ENCODE measurements at places on chromosomes 1 and 21.

DNA sequence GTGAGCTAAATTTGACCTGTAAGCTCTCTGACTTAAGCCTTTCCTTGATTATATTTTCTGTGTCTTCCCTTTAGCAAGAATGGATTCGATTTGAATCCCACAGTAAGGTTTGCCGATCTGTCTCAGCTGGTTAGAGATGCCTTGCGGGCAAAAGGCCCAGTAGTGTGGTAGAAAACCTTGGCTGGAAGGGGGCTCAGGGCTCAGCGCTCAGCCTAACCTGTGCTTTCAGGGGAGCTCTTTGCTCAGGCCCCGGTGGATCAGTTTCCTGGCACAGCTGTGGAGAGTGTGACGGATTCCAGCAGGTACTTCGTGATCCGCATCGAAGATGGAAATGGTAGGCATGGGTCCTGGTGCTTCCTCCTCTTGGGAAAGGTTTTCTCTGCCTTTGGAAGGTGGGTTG, 7.1 kb downstream of the NECAP2 start:
- DNase-seq = no peak

DNA sequence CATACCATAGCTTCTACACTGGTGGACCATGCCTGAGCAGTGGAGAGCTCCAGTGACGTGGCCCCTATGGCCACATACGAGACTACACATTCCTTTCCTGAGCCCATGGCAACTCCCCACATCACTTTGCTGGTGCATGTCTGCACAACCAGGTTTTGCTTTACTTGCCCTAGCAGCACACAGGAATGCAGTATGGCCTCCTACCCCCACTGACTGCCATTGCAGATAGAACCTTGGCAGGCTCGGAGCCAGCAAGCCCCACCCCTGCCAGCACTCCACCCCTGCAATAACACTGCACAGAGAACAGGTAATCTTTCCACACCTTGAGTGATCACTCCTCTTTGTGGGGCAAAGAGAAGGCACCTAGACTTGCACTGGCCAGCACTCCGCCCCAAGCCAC, 531.9 kb upstream of the CAMK1G start:
- no peak for DNase-seq

GRCh38 chr21:14591882-14592281, 45.8 kb upstream of the SAMSN1 start:
- no peak for DNase-seq

- DNase-seq = no peak
Observed at GRCh38 chr1:154714638-154715037, 106.7 kb upstream of the ADAR start.

- no peak for DNase-seq
Observed at GRCh38 chr1:107920999-107921398, 44.0 kb downstream of the VAV3 start.

GRCh38 chr1:240506176-240506575, 105.8 kb downstream of the GREM2 start:
- no peak for DNase-seq

GRCh38 chr1:24222008-24222605, 35.0 kb upstream of the IFNLR1 start:
- no peak for DNase-seq

DNA sequence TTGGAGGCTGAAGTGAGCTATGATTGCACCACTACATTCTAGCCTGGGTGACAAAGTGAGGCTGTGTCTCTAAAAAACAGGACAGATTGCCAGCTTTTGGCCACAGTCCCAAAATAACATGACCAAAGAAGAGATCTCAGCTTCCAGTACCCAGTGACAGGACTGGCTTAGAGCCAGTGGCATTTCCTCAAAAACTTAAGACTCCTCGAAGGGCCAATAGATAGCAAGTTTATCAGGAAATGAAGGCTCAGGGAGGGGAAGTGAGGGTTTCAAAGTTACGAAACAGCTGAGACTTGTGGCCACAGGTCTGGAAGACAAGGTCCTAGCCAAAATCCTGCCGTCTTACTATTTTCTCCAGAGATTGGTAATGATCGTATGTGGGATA, 6.3 kb upstream of the TMEM39B start:
- DNase-seq = no peak

- no peak for DNase-seq
Observed at GRCh38 chr1:175978926-175979325, 228.2 kb downstream of the COP1 start.

DNA sequence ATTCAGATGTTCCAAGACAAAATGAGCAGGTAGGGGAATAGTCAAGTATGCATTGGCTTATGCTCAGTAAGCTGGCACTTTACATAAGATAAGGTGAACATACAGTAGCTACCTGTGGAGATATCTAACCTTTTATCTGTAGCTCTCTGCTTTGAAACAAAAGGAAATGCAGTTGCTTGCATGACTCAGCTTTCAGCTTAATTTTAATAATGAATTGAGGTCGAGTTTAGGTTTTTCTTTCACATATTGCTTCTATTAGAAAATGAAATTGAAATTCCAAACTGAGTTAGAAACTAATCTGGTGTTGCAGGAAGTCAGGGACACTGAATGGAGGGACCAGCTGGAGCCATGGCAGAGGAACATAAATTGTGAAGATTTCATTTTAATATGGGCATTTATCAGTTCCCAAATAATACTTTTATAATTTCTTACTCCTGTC, 8.3 kb downstream of the FRRS1 start:
- DNase-seq = no peak

- DNase-seq = no peak
Observed at GRCh38 chr1:59016390-59016789, 232.5 kb upstream of the JUN start.

DNA sequence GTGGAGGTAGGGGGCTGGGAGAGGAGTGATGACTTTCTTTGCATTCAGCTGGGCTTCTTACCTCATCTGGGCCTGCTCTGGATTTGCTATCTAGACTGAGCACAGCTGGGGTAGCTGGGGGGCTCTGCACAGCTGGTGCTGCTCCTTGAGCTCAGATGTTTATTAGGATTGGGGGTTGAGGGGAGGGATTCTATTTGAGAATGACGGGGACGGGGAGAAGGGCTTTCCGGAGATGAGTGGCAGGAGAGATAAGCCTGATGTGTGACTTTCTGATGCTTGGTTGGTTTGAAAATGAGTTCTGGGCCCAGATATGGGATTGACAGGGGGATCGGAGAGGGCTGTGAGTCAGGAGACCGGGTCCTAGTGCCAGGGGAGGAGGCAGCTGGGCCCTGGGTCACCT, 146.1 kb upstream of the CSF3R start:
- DNase-seq = no peak

- no peak for DNase-seq
Observed at GRCh38 chr1:26075421-26076144, 8.2 kb upstream of the TRIM63 start.

DNA sequence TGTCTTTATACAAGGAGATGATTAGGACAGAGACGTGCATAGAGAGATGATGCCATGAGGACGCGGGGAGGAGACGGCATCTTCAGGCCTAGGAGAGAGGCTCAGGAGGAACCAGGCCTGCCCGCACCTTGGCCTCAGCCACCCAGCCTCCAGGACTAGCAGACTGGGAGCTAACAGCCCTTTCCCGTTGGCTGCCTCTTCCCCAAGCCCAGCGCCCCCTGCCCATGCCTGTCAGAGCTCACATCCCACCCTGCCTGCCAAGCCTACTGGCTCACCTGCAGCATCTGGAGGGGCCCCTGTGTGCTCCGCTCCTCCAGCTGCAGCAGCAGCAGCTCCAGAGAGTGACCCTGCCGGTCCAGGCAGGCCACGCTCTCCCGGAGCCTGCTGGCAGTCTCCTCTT, 4.0 kb upstream of the TRIM11 start:
- no peak for DNase-seq

DNA sequence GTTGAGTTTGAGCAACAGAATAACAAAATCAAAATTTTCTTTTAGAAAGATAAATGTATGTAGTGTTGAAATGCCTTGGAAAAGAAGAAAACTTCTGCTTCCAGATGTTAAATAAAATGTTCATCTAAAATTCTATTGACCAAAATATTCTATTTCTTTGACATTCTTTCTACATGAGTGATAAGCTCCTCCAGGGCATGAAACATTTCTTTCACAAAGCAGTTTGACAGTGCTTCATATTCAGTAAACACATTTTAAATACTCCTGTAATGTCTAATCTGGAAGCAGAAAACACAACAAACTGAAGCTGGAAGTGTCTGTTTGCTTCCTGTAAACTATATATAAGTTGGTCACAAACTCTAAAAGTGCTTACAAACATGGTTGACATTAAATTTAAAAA, 61.5 kb downstream of the RGS21 start:
- no peak for DNase-seq

- no peak for DNase-seq
Observed at GRCh38 chr1:25971066-25971810, 26.6 kb downstream of the PAFAH2 start.

DNA sequence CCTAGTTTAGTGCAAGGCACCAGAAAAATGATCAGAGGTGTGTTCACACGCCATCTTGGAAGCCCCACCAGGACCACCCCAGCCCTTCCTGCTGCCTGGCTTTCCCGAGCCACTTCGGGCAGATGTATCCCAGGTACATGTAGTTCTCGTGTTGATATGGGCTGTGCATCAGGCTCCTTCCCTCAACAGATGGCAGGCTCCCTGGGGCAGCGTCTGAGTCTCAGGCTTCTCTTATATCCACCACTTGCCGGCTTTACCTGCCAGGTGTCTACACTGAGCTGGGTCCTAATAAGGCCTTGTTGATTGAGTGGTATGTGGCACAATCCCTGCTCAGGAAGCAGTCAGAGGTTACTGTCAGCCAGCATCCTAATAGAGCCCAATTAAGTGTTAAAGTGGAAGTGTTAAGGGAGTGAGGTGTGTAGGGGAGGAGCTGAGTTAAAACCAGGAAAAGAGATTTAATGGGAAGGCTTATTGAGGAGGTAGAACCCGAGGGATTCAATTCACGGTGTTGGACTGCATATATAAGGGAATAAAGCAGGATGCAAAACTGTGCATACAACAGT, 8.5 kb downstream of the GPA33 start:
- DNase-seq = no peak

GRCh38 chr1:1833916-1834325, 55.7 kb upstream of the NADK start:
- no peak for DNase-seq

DNA sequence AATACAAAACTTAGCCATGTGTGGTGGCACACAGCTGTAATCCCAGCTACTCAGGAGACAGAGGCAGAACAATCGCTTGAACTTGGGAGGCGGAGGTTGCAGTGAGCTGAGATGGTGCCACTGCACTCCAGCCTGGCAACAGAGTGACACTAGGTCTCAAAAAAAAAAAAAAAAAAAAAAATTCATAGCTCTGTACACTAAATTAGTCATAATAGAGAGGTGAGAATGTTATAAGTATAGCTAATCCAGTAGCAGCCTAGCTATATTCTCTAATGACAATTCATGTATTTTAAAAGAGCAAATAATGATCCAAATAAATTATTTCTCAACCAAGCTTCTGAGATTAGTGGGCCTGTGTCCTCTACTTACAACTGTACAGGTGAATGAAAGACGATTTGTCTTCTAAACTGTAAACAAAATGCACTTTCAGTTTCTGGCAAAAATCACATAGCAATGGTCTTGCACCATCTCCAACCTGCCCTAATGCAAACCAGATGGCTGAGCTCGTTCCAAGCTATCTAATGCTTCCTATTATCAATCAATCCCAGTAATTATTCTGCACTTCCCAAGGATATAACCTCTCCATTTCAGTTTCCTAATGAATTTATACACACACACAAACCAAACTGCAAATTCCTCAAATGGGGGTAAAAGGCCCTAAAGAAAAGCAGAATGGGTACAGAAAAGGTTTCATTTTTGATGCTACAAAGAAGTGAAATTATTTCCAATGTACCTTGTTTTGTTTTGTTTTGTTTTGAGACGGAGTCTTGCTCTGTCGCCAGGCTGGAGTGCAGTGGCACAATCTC, 56.5 kb downstream of the GATAD2B start:
- no peak for DNase-seq

- DNase-seq = no peak
Observed at GRCh38 chr21:25254491-25255174, 352.6 kb downstream of the MRPL39 start.

DNA sequence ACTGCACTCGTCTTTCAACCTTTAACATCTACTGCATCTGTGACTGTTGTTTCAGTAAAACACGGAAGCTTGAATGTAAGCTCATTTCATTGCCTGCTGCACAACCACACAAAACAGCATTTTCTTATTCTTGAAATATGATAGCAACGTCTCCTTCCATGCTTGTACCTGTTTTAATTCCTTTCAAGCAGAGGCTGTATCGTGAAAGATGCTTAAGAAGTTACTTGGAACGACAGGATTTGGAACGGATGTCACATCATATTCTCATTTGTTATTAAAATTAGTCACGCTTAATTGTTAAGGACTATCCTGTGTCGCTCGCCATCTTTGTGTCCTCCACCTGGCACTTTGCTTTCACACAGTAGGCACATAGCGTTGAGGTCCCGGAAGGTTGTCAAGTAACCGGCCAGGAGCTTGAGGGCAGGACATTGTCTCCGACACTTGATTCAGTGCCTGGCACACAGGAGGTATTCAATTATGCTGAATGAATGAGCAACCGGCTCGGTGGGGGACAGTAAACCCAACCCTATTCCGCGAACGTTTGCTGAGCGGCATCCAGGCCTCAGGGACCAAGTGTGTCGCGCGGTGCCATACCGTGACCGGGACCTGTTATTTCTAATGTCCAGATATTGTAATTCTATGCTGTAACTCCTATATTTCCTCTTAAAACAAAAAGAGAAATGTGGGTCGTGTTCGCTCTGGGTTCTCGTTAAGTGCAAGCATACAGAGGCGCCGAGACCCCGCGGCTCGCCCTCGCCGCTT, 499 bp upstream of the SH3GLB1 start:
- no peak for DNase-seq

DNA sequence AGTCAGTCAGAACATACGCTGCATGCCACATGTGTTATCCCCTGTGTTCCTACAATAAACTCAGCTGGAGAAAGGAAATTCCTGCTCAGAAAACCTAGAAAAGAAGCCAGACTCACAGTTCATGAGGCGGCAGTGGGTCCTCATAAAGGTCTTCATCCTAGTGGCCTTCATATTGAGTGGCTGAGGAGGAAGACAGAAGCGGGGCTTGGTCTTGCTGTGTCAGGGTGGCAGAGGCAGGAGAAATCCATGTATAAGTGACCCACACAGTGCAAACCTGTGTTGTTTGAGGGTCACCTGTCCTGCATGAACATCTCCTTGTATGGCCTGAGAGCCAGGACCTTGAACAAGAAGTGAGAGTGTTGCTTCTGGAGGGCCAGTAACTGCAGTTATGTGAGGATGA, 4.0 kb upstream of the WNT3A start:
- no peak for DNase-seq

DNA sequence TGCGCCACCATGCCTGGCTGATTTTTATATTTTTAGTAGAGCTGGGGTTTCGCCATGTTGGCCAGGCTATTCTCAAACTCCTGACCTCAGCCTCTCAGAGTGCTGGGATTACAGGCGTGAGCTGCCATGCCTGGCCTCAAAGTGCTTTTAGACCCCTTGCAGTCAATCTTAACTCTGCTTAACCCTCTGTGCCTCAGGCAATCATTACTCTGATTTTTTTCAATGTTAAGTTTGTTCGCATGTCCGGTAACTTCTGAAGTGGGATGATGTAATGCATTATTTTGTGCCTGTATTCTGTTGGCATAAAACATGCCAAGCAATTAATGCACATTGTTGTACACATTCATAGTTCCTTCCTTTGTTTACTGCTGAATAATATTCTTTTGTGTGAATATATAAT, 18.6 kb downstream of the SMG7 start:
- DNase-seq = no peak

Measured in stimulated activated CD4-positive, alpha-beta T cell treated with anti-CD3 and anti-CD28 coated beads, Interleukin-1b, Interleukin-23, amount 100 ng/mL, for 1 hour (primary cell).